Thyroid gland (tissue), 4 donors: ENCODE measurements at places on chromosomes 1 and 21.

DNA sequence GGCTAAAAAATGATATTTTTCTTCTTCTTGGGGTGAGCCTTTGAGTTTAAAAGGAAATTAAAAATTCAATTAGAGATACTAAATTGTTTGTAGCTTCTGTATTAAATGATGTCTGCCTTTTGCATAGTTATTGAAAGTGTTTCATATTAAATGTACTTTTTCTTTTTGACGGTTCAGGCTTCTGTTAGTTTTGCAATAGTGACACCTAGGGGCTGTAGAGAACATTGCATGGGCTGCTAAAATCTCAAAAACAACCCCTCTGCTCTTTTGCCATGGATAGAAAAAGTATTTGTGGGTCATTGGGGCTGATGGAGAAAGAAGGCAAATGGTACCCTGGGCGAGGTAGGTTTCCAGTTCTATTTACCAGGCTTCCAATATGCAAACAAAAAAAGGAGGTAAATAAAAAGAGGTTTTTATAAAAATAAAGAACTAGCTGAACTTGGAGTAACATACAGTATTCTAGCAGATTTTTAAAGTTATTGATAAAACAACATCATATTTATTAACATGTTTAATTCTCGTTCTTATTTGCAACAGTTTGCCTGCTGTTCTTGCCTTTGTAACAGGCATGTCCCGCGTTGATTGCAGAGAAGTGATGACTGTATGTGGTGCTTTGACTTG lies 115.4 kb upstream of the HOOK1 start:
- peaks cover 12% of the 10 kb centered on the region for H3K4me1 ChIP-seq
- no peak overlapping the region for H3K27ac ChIP-seq
- H3K4me3 ChIP-seq: no peak overlapping the region
- no peaks in the 10 kb centered on the region for H3K36me3 ChIP-seq
- no peak for DNase-seq

- H3K4me3 ChIP-seq: no peak overlapping the region
- no peak for DNase-seq
- H3K36me3 ChIP-seq: no peaks in the 10 kb centered on the region
- no peak overlapping the region for H3K27ac ChIP-seq
- no peaks in the 10 kb centered on the region for H3K4me1 ChIP-seq
These were observed 5.8 kb downstream of the FALEC start for GRCh38 chr1:150521196-150521968.

DNA sequence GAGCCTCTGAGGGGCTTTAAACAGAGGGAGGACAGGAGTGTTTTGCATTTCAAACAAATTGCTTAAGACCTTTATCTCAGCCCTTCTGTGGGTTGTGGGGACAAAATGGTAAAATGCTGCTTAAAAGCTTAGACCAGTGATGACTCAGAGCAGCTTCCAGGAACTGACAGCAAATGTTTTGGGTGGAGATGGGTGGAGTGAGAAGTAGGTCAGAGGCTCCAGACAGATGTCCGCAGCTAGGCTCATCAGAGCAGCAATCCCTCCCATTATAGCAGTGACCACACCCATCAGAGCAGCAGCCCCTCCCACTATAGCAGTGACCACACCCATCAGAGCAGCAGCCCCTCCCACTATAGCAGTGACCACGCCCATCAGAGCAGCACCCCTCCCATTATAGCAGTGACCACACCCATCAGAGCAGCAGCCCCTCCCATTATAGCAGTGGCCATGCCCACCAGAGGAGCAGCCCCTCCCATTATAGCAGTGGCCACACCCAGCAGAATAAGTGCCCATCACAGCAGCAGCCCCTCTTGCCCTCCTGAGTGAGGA lies 532.2 kb downstream of the MATN1 start:
- no peaks in the 10 kb centered on the region for H3K27me3 ChIP-seq
- no peak overlapping the region for H3K4me3 ChIP-seq
- no peaks in the 10 kb centered on the region for H3K36me3 ChIP-seq
- no peaks in the 10 kb centered on the region for H3K4me1 ChIP-seq

DNA sequence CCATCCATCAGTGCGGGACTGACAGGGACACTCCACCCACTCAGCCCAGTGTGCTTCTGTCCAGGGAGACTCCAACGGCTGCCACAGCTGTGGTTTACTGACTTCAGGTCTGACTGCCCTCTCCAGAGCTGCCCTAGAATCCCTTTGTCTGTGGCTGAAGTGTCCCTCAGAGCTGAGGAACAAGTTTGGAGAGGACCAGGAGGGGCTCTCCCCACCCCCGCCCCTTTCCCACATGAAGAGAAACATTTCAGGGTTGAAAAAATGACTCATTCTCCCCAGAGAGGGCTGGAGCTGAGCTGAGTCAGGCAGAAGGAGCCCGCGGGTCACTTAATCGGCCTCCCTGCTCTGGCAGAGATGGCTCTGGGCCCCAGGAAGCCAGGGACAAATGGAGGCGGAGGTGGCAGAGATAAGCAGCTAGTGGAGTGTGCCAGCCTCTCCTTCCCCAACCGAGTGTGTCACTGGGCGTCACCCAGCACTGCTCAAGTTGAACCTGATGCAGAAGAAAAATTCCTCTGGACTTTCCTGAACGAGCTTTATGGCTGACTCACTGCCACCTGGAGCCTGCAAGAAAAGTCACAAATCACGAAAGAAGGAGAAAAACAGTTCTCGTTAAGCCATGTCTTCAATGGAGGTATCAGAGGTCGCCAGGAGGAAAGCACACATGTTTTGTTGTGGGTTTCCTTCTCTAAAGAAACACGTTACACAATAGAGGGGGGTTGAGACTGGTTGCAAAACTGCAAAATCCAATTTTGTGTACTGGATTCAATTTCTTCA lies 34.3 kb upstream of the ECE1 start:
- H3K36me3 ChIP-seq: no peaks in the 10 kb centered on the region
- H3K27ac ChIP-seq: peak overlapping the region; percentile 96
- H3K4me1 ChIP-seq: peaks cover 77% of the 10 kb centered on the region
- no peaks in the 10 kb centered on the region for H3K27me3 ChIP-seq
